Heart left ventricle (tissue), 16 donors: ENCODE measurements at places on chromosomes 7 and 10.

DNA sequence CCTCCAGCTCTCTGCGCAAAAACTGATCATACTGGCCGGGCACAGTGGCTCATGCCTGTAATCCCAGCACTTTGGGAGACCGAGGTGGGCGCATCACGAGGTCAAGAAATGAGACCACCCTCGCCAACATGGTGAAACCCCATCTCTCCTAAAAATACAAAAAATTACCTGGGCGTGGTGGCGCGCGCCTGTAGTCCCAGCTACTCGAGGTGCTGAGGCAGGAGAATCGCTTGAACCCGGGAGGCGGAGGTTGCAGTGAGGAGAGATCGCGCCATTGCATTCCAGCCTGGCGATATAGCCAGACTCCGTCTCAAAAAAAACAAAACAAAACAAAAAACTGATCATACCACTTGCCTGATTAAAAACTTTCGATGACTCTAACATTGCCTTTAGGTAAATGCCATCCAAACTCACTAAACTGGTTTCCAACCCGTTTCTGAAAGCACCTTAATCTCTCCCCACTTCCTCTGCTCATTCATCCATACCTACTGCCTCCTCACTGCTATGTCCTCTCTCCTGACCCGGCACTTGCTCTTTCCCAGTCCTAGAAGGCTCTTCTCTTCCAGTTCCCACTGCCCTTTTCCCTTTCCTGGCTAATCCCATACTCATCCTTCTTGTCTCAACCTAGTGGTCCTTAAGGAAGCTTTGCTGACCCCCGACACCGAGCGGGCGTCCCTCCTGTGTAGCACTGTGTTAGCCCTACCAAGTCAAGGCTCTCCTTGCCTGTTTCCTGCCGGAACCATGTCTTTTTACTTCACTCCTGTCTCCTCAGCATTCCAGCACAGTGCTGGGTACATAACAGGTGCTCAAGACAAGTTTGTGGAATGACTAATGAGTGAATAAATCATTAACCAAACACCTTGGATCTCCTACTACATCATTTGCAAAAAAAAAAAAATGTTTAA is 686 bp upstream of the MIOS start:
- DNase-seq: no peak

GRCh38 chr7:131194070-131194865 is 133.4 kb upstream of the MKLN1 start:
- DNase-seq: no peak

GRCh38 chr7:93115796-93116195 is 2.0 kb downstream of the SAMD9 start:
- no peak for DNase-seq

GRCh38 chr7:94001396-94001795 is 2.8 kb downstream of the BET1 start:
- no peak for DNase-seq

DNA sequence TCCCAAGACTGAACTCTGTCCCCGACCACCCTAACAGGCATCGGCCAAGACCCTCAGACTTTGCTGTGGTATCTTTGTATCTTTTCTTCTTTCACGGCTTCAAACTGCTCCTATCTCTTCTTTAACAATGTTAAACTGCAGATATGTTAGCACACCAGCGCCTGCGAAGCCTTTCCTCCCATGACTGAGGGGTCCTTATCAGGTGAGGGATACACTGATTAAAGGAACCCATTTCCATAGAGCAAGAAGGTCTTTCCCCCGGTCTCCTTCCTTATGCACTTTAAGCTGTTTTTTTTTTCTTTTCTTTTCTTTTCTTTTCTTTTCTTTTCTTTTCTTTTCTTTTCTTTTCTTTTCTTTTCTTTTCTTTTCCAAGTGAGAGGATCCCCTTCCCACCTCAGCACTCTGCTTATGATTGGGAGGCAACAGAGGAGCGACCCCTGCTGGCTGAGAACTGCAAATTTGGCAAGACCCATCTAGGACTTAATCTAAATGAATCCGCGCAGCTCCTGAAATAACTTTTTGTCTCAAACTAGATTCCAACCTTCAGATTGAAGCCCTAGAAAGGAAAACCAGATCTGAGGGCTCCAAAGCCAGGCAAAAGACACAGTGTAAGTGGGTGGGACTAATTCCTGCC is 109.9 kb downstream of the ITGB8 start:
- no peak for DNase-seq

GRCh38 chr7:30700941-30701340 is 18.7 kb upstream of the CRHR2 start:
- no peak for DNase-seq

GRCh38 chr7:24763303-24763901 is 6.1 kb upstream of the GSDME start:
- DNase-seq: no peak

DNA sequence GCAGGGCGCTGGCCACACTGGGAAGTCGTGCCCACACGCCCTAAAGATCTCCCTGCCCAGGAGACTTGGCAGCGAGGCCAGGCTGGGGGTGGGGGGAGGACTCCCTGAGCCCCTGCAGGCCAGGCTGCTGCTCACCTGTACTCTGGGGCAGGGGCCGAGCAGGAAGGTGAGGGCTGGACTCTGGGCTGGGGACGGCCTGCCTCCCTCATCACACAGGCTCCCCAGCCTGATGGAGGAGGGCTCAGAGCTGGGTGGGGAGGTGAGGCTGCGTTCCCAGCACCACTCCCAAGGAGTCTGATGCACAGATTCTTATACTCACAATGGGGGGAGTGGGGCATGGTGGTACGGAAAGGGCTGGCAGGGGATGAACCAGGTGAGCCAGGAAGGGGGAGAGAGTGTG is 71.2 kb downstream of the ELFN1 start:
- no peak for DNase-seq

DNA sequence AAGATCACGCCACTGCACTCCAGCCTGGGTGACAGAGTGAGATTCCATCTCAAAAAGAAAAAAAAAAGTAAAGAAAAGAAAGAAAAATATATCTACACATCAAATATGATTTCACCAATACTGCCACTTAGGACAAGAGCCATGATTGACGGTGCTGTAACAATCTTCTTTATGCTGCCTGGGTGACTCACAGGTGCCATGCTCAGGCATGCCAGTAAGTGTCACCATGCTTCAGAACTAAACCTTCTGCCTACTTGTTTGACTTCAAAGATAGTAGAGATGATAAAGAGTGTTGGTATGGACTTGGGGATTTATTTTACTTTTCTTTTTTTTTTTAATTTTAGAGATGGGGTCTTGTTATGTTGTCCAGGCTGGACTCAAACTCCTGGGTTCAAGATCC is 33.6 kb upstream of the DNMBP start:
- no peak for DNase-seq

- DNase-seq: no peak
Measured at GRCh38 chr7:116024826-116025809, 5.4 kb downstream of the TFEC start.

GRCh38 chr10:79132681-79133381 is 64.1 kb downstream of the ZMIZ1 start:
- DNase-seq: no peak

GRCh38 chr7:115851291-115851690 is 179.3 kb downstream of the TFEC start:
- DNase-seq: no peak

GRCh38 chr10:48445932-48446331 is 139.5 kb downstream of the MAPK8 start:
- no peak for DNase-seq
